ENCODE measurements at places on chromosomes 3 and 15.
A peak's percentile ranks its signal among the peaks of the same experiment; 100 is the strongest.

DNA sequence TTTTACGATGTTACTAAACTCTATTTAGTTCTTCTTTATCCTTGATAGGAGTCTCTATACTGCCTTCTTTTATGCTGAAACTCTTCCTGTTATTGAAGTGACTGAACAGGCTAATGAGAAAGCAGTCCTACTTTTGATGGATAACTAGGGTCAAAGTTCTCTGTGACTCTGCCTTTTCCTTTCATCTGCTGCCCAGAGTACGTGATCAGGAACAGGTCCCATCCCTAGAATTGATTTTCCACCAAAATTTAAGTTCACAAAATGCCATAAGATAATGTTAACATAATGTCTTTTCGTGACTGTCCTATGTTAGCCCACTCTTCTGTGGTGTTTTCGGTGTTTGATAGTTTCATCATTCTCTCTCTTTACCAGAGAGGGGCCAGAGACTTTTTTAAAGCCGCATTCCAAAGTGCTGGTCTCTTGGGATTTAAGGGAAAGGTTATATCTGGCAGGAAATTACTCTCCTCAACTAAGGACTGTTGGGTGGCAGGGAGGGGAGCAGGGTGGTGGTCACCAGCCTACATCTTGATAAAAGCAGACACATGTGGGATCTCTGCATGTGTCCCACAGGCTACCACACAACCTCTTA is 50.3 kb upstream of the PLXND1 start:
- no peak for DNase-seq

DNA sequence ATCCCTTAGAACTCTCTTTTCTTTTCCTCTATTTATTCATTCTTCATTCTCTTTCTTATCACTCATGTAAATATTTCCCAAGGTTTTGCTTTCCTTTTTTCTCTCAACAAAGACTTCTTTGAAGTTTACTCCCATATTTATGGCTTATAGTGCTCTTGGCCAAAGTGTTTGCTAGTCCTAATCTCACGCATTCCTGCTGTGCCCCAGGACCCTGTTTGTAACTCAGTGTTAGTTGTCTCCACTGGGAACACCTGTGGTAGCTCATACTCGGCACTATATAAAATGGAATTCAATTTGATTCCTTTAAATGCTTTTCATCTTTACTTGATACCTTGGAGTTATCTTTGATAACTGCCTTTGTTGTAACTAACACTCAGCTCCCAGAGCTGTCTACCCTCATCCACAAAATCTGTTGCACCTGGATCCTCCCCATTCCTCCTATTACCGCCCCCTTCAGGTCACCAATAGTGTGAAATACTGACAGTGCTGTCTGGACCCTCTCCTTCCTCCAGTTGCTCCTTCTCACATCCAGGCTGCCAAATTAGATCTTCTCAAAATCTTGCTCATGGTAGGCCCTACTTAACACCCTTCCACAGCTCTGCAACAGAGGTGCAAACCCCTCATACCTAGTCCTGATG is 76.8 kb downstream of the TIGIT start:
- no peak for DNase-seq

GRCh38 chr15:39243396-39243795 is 337.5 kb upstream of the THBS1 start:
- no peak for DNase-seq

DNA sequence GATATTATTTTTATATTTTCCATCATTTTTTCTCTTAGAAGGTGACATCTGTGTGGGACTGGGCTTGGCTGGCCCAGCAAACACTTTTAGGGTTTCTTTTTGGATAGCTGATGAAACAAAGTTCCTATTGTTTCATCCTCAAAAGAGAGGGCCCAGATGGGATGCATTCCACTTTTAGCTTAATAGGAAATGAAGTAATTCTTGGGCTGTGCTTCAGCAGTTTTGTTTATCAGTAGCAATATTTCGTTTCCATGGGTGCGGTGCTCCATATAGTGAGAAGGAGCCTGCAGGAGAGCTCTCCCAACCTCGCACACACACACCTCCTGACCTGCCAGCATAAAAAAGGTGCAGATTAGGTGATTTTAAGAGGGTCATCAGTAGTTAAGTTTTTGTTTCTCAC is 147.5 kb downstream of the AKAP13 start:
- DNase-seq, result no peak

GRCh38 chr15:78617516-78617915 is 3.3 kb downstream of the CHRNA3 start:
- DNase-seq, result no peak

- DNase-seq, result peak; percentile 23
Observed at GRCh38 chr3:51718547-51719409, 11.9 kb downstream of the GRM2 start.

DNA sequence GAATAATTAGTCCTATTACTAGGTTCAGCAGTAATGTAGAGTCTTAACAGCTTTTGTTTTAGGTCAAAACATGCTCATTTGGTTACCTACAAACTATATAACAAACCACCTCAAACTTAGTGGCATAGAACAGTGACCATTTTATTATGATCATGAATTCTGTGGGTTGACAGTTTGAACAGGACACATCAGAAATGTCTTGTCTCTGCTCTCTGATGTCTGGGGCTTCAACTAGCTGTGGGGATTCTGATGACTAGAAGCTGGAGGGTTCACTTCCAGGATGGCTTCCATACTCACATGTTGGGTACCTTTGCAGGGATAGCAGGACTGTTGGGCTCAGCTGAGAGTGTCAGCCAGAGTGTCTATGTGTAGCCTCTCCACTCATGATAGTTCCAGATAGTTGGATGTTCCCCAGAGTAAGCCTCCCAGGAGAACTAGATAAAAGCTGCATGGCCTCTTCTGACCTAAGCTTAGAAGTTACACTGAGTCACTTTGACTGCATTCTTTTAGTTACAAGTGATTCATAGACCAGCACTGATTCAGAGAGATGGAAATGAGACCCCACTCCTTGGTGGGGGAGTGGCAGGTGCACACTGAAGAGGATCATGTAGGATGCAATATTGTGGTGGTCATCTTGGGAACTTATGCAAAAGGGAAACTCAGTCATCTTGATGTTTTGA is 32.6 kb downstream of the PLCL2 start:
- no peak for DNase-seq

DNA sequence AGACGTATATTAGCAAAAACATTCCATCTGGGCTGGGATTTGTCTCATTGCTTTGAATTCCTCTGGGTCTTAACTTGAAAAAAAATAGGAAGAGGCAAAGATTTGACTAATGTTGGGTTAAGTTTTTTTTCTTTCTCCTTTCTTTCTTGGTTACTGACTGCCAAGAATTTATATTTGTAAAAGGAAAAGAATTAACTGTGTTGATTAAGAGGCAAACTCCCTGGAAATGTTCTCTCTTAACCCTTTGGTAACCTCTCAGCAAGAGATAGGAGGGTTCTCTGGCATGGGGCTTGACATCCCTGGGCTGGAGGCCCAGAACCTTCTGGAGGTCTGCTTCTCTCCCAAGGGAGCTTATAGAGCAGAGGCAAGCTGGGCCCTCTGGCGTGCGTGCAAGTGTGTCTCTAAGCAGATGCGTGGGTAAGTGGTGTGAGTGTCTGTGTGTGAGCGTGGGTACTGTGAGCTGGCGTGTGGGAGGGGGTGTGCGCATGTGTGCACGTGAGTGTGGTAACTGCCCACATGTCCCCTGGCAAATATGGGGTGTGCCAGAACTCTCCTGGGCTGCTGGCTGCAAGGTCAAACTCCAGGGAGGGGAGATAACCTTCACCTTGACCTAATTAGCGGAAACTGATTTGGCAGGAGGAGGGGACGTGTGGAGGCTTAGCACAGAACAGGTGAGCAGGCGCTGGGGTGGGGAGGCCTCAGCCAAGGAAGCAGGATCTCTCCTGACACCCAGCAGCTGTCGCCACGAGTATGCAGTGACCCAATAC is 49.4 kb upstream of the MAGEF1 start:
- no peak for DNase-seq
